ENCODE measurements at places on chromosomes 13 and 19.

- no peak for DNase-seq
Observed at GRCh38 chr13:98192008-98192407, 14.9 kb upstream of the RNF113B start.

- DNase-seq: no peak
Observed at GRCh38 chr19:4861147-4861546, 6.3 kb downstream of the PLIN3 start.

GRCh38 chr13:62483774-62484173 lies 1068.1 kb upstream of the PCDH20 start:
- DNase-seq: no peak

- DNase-seq: peak; percentile 68
Observed at GRCh38 chr19:42276821-42277220, 7.8 kb downstream of the CIC start.

- no peak for DNase-seq
Observed at GRCh38 chr19:7874897-7875273, 695 bp upstream of the PRR36 start.

GRCh38 chr13:110297766-110298504 lies 9.0 kb downstream of the COL4A1 start:
- DNase-seq: no peak

DNA sequence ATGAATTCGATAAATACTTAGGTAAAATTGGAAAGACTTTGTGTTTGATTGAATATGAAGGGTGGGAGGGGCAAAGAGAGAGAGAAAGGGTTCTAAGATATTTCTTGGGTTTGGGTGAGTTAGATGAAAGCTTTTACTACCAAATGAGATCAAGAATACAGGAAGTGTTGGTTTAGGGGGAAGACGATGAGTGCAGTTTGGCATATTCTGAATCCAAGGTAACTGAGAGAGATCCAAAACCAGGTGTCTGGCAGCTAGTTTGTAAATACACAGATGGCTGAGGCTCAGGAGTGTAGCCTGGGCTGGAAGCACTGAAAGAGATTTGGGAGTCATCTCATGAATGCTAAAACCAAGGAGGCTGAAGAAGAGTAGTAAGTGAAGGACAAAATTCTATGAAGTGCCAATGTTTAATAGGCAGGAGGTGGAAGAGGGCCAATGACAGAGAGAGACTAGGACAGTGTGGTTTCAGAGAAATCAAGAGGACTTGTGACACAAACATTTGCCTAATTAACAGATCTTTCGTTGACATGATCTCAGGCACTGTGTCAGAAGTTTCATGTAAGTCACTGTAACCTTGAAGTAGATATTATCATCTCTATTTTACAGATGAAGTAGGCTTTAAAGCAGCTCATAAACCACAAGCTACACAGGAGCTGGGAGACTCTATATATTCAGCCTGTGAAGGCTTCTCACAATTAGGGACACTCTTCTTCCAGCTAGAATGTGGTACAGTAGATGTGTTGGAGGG lies 70.2 kb upstream of the ZDHHC20 start:
- DNase-seq: no peak

DNA sequence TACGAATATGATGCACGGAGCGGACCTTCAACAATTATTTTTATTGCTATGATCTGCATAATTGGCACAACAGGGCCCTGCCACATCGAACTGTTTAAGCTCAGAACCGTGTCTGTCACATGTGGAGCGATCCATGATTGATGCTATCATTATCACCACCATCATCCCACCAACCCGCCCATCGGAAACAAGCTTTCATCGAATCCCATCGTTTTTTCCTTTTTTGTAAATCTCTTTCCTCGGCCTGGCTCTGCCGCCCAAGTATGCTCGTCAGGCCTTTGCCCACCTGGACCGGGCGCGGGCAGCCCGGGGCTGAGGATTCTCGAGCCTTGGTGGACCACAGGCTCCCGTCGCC lies 533 bp upstream of the DCAF15 start:
- DNase-seq: no peak

DNA sequence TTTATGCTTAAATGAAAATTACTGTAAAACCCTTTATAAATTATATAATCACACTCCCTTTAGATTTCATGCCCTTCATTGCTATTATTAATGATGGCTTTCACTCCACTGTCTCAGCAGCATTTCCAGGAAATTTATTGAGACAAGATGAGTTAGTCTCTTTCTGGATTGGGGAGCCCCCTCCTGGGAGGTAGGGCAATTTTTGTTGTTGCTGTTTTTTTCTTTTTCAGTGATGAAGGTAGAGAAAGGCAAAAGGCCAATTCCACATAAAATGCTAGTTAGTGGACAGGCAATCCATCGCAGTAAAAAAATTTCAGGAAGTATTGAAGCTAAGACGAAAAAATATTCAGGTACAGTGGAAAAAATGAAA lies 80.2 kb downstream of the TEX26 start:
- DNase-seq: peak; percentile 28

GRCh38 chr19:4914736-4915501 lies 5.6 kb downstream of the UHRF1 start:
- peak; percentile 87 for DNase-seq

GRCh38 chr19:29668746-29669609 lies 3.7 kb downstream of the PLEKHF1 start:
- peak; percentile 37 for DNase-seq

DNA sequence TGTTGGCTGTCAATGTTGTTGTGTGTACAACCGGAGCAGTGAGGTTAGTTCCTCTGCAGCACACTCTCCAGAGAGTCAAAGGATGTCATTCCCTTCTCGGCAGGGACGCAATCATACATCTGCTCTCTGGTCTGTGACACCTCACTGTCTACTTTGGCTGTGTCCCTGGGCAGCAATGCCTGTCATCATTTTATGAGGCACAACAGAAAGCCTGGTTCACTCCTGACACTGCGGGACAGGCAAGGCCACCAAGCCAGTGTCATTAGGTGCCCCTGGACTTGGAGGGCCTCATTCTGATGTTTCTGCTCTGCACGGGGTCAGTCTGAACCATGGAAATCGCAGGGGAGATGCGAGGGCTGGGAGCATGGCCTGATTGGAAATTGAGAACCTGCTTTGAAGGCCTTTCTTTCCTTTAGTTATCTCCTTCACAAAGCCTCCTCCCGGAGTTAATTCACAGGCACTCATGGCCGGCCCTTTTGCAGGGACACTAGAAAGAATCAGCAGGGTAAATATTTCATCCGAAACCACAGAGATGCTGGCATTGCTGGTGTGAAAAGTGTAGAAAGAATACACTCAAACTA lies 284.4 kb downstream of the ZNF536 start:
- DNase-seq: no peak

- DNase-seq: no peak
Observed at GRCh38 chr19:45762870-45763631, 6.0 kb downstream of the SIX5 start.

- no peak for DNase-seq
Observed at GRCh38 chr13:26227166-26227971, 5.3 kb upstream of the RNF6 start.
